ENCODE measurements at places on chromosomes 5 and 9.

- no peak for DNase-seq
Observed at GRCh38 chr9:129777769-129778130, 24.9 kb upstream of the PTGES start.

- DNase-seq: no peak
Observed at GRCh38 chr9:20022410-20022809, 233.6 kb upstream of the SLC24A2 start.

DNA sequence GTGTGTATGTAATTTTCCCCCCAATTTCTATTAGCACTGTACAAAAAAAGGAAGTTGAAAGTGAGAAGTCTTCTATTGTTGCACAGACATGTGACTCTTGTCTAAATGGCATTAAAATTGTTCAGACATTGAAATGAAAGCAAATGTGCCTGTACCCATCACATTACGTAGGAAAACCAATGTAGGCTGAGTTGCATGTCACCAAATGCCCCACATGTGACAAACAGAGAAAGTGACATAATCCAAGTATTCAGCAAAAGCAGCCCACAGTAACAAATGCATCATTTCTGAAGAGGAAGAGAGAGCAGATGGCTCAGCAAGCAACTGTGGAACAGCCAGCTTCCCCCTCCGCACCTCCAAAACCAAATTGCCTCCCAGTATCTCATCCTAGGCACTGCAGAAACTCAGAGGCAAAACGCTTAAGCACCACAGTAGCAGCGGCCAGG lies 161.5 kb upstream of the NR4A3 start:
- DNase-seq: no peak

GRCh38 chr5:36073595-36074216 lies 7.0 kb upstream of the UGT3A2 start:
- no peak for DNase-seq

DNA sequence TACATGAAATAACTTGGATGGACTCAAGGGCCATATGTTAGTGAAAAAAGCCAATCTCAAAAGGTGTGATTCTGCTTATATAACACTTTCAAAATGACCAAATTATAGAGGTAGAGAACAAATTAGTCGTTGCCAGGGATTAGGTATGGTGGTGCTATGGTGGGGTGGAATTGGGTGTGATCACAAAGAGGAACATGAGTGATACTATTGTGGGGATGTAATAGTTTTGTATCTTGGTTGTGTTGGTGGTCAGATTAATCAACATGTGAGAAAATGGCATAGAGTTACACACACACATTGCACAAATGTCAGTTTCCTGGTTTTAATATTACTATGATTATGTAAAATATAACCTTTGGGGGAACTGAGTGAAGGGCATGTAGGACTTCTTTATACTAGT lies 31.9 kb downstream of the CAMK4 start:
- DNase-seq: no peak

GRCh38 chr5:114957384-114957783 lies 212.3 kb downstream of the TRIM36 start:
- DNase-seq: no peak

DNA sequence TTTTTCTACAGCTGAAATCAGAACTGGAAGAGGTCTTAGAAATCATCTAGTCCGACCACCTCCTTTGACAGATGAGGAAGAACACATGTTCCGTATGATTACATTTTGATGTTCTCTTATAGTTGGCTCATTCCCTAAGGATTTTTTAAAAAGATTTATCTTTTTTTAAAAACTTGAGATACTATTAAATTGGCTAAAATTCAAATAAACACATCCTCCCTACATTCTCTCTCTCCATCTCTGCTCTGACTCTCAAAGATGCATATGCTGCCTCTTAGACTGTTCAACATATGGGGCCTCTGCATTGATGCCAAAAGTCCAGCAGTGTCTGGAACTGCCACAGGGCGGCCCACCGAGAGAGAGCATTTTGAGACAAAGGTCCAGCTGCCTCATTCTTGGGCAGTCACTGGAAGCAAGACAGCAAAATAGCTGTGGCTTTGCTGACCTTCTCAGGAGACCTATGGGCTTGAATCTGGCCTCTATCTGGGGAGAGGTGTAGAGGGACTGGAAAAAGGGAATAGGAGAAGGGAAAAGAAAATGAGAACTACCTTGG lies 12.8 kb upstream of the TSSK1B start:
- DNase-seq: no peak

- DNase-seq: no peak
Observed at GRCh38 chr9:124450931-124451661, 845 bp downstream of the ADGRD2 start.

DNA sequence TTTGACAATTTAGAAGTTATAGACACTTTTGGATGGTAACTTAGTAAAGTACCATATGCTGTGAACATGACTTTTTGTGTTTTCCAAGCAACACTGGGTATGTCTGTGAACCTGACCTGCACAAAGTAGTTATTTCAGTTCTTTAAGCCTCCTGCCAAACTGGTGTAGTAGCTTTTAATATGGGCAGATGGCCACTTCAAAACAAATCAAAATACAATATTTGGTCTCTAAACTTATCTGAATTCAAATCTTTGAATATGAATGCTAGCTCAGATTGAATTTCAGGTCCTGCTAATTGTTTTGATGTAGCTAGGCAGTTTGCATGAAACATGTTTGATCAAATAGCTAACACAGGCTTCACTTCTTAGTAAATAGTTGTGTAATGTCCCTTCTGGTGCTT lies 1176.7 kb upstream of the CDH9 start:
- no peak for DNase-seq

- DNase-seq: no peak
Observed at GRCh38 chr9:107713470-107713869, 223.9 kb upstream of the KLF4 start.

DNA sequence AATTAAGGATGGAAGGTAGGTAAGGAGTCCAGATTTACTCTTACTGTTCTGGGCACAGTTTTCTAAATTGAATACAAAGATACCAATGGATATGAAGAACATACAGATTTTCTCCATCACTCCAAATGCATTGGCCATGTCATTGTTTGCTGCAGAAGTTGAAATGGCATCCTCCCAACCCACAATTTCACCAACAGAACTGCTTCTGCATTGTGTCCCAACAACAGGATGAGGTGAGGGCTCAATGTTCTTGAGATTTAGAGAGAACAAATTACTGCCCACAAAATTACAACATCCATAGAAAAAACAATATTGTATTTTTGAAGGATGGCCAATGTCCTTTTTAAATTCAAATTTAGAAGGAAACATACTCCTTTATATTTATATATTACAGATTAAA lies 88.9 kb downstream of the NUDT12 start:
- no peak for DNase-seq

DNA sequence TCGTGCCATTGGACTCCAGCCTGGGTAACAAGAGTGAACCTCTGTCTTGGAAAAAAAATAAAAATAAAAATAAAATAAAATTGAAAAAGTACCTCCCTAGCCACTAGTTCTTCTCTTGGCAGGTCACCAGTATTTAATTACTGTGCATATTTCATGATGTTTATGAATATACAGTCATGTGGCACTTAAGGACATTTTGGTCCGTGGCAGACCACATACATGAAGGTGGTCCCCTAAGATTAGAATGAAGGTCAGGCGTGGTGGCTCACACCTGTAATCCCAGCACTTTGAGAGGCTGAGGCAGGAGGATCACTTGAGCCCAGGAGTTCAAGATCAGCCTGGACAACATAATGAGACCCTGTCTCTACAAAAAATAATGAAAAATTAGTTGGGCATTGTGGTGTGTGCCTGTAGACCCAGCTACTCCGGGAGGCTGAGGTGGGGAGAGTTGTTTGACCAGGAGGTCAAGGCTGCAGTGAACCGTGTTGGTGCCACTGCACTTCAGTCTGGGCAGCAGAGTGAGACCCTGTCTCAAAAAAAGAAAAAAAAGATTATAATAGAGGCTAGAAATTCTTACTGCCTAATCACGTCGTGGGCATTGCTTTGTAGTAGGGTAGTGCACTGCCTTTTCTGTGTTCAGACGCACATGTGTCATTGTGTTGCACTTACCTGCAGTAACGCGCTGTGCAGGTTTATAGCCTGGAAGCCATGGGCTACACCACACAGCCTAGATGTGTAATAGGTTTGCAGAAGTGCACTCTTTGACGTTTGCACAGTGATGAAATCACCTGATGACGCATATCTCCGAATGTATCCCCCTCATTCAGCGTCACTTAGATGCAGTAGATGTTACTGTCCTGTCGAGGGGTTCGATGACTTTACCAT lies 12.8 kb downstream of the EHMT1 start:
- DNase-seq: no peak

Measured in stimulated activated CD8-positive, alpha-beta memory T cell treated with anti-CD3 and anti-CD28 coated beads, Interleukin-2, amount 100 ng/mL, for 1 hour (primary cell).